CD4-positive, alpha-beta T cell treated with Interleukin-21 for 1 hour (primary cell): ENCODE measurements at places on chromosomes 2 and 18.

- no peak for DNase-seq
Measured at GRCh38 chr2:236702657-236703372, 133.2 kb downstream of the ACKR3 start.

DNA sequence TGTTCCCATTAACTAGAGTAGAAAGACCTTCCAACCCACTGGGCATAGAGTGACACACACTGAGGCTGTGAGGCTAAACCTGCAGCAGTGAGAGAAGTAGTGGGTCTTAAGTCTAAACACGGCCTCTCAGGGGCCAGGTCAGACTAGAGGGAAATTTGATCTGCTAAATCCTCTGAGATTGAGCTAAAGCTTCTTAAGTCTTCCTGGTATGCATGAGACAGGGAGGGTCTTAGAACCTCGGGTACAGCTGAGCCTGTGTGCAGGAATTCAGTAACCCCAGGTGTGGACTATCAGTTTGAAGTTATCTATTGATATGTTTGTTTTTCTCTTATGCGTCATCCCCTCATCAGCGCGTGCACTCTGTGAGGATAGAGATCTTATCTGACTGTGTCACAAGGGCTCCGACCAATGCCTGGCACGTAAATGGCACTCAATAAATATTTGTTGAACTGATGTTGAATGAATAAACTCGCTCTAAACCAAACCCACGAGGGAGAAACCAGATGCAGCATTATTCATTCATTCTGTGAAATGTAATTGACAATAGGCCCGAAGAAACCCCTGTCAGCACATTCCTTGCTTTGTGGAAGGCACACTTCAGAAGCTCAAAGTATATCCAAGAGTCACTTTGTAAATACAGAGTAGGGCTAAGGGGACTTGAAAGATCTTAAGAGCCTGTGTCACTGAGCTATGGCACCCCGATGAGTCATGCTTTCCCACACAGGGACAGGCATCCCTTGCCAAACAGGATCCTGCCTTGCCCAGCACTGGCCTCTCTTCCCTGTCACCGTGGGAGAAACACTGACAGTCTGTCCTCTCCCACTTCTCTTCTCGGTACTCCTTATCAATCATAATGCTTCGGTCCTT is 21.7 kb upstream of the RAB10 start:
- DNase-seq, result no peak

GRCh38 chr2:84716564-84716963 is 164.3 kb downstream of the TRABD2A start:
- DNase-seq, result no peak

GRCh38 chr18:41532344-41533086 is 422.5 kb upstream of the PIK3C3 start:
- DNase-seq, result no peak

- DNase-seq, result no peak
Measured at GRCh38 chr2:175432021-175432420, 250.5 kb upstream of the ATP5MC3 start.

GRCh38 chr2:216539791-216540241 is 41.2 kb downstream of the RPL37A start:
- DNase-seq, result no peak

GRCh38 chr2:175539122-175539521 is 357.6 kb upstream of the ATP5MC3 start:
- DNase-seq, result no peak

GRCh38 chr2:201344663-201345366 is 12.3 kb downstream of the FLACC1 start:
- no peak for DNase-seq

DNA sequence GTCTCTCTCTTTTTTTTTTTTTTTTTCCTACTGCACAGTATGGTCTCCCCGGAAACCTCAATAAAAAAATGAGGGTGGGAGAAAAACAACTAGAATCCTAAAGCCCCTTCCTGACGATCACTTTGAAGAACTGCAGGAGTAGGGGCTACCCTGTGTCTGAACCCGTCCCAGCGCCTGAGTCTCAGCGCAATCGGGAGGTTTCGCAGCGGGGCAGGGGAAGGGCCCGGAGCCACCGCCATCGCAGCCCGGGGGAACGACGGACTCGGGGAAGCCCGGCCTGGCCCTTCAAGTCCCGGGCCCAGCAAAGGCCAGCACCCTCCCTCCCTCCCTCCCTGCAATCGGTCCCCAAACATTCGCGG is 411 bp downstream of the NARS1 start:
- no peak for DNase-seq

DNA sequence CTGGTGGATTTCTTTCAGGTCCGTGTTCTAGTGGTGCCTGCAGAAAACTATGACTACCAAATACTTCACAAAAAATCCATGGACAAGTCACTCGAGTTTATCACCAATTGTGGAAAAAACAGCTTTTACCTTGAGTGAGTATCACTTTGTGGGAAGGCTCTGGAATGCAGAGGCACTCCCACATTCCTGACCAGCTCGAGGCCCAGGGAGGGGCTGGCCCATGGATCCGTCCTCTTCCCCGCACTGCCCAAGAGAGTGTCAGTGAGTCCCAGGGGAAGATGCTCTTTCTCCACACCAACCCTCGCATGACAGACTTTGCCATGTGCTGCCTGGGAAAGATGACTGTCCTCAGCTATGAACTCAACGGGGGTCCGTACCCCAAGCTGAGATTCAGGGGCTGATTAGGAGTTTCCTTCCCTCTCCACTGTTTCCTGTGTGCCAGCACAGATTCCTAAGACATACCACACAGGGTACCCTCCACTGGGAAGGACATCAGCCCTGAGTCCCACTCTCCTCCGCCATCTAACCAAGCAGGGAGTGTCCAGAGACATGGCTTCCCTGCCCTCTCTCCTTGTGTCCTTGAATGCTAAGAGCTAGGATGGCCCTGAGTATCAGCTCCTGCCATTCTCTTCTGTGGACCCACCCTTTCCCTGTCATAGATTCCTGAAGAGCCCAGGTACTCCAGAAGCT is 155.9 kb downstream of the LAMA3 start:
- no peak for DNase-seq

- DNase-seq, result no peak
Measured at GRCh38 chr2:63051042-63051794, 588 bp downstream of the OTX1 start.

GRCh38 chr2:3637692-3638455 is 20.1 kb upstream of the ALLC start:
- no peak for DNase-seq

DNA sequence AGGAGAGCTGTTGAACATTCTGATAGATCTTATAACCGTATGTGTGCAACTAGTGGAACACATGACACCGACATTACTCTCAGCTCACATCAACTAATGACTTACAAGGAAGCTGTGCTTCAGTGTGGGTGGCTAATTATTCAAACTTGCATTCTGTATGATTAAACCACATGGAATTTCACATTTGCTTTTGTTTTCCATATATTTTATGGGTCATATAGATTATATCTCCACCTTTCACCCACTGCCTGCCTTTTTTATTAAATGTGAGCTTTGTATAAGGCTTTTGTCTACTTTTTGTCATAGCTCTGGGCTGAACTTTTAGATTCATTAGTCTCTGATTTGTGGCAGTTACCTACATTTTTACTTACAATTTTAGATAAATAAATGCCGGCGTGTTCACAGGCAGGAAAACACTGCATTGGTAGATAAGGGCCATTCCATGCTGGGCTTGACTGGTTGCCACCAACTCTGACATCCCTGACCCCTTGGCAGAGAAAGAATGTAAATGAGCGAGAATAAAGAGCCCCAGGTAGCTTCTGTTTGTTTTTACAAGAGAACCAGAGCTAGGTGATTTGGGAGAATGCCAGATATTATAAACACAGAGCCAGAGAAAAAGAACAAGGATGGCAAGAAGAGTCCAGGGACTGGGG is 35.7 kb downstream of the LYPD6 start:
- no peak for DNase-seq

- no peak for DNase-seq
Measured at GRCh38 chr2:113077921-113078320, 10.2 kb downstream of the IL1F10 start.

- DNase-seq, result no peak
Measured at GRCh38 chr18:70469916-70470315, 181.1 kb downstream of the SOCS6 start.

DNA sequence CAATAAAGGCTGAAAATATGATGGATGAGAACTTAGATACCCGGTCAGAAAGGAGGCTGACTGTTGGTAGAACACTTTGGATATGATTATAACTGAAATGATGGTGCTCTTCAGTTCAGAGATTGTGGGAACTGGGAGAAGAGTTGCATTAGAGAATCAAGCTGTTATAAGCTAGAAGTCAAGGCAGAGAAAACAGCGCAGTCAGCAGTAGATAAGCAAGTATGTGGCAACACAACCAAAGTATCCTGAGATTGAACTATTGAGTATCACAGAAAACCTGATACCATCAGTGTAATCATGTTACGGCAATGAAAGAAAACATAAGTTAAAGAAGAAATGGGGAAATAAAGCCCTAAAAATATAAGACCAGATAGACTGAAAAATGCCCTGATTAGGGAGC is 633.9 kb upstream of the LRRTM1 start:
- no peak for DNase-seq

GRCh38 chr2:144323946-144324345 is 196.0 kb downstream of the ZEB2 start:
- no peak for DNase-seq

DNA sequence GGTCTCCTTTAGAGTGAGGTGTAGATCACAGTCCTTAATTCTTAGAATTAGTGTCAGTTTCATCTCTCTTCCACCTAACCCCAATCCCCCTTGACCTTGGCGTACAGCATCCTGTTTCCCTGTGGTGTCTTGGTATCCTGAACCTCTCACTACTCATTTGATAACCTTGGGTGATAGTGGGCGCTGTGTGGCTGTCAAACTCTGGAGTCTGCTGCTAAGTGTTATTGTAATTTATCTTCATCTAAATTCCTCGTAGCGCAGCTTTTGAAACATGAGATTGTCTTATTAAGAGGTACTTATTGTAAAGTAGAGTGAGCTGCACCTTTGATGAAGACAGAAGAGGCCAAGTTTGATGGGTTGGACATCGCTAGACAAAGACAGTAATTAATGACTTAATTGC is 222.6 kb upstream of the SPRED2 start:
- no peak for DNase-seq

- no peak for DNase-seq
Measured at GRCh38 chr2:15668611-15669305, 77.1 kb downstream of the DDX1 start.

DNA sequence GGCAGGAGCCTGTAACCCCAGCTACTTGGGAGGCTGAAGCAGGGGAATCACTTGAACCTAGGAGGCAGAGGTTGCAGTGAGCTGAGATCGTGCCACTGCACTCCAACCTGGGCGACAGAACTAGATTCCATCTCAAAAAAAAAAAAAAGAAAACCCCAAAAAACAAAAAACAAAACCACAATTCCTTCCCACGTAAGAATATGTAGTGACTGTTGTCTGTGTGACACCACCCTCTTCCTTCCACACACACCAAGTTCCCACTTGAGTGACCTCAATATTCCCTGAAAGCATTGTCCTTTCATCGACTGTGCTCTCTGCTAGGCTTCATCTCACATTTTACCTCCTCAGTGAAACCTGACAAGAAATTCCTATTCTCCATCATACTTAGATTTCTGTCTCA is 8.8 kb upstream of the THADA start:
- no peak for DNase-seq

GRCh38 chr2:157523270-157524247 is 79.7 kb upstream of the CYTIP start:
- DNase-seq, result no peak

DNA sequence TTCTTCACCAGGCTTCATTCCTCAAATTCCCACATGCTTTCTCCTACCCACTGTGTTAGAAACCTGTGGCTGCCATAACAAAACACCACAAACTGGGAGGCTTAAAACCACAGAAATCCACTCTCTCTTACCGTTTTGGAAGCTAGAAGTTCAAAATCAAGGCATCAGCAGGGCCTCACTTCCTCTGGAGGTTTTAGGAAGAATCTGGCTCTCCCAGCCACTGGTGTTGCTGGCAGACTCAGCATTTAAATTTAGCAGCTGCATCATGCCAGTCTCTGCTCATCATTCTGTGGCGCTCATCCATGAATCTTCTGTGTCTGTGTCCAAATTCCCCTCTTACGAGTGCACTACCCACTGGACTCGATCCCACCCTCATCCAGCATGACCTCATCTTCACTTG is 248.5 kb downstream of the ZNF516 start:
- DNase-seq, result no peak

DNA sequence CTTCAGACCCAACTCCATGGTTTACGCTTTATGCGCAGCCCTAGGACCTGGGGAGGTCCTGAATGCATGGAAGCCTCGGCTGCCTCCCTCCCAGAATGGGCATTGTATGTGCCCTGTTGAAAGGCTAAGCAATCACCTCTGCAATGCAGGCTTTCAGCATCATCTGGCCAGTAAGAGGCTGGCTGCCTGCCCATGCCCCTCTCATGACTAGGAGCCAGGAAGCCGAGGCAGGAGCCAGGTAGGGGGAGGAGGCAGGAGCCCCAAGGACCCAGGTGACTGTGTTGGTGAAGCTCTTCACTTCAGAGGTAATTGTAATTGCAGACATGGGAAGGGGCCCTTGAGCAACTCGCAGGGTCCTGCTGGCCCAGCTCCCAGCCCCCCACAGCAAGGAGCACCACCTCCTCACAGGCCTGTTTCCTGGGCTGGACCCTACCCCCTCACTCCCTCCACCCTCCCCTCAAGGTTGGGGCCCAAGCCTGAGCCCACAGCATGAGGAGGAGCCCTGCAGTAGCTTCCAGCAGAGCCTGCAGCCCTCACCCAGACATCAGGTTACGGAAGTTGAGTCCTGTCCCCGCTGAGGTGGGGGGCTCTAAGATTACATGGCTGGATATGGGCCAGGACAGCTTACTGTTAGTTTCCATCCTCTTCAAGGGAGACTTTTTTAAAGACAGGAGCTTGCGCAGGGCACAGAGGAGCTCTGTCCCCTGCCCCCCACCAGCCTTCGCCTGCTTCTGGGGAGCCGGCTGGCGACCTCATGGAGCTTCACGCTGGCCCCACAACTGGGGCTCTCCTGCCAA is 21.9 kb downstream of the CRACDL start:
- DNase-seq, result no peak

GRCh38 chr2:54977149-54977548 is 73.1 kb downstream of the RTN4 start:
- no peak for DNase-seq

GRCh38 chr18:25275412-25276001 is 76.5 kb downstream of the ZNF521 start:
- no peak for DNase-seq

GRCh38 chr2:118371515-118371914 is 283.2 kb downstream of the INSIG2 start:
- DNase-seq, result no peak

DNA sequence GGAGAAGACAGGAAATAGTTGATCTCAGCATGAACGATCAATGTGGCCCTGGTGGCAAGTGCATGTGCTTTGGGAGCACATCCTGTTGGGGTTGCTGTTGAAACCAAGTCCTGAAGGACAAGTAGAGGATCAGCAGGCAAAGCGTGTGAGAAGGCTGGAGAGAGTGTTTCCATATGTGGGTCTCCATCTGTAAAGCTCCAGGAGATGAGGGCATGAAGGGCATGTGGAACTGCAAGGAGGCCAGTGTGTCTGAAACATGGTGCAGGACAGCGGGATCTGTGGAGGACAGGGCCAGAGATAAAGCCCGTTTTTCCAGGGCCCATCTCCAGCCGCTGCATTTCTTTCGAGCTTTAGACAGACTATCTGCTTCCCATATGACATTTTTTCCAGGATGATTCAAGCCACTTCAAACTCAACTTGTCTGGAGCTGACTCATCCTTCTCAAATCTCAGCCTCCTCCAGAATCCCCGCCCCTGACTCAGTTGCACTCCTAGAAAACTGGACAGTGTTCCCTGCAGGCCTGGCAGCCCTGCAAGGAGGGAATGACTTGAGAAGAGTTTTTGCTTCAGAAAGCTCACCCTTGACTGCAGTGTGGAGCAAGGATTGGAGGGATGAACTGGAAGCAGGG is 226.1 kb downstream of the VAPA start:
- no peak for DNase-seq

- DNase-seq, result no peak
Measured at GRCh38 chr2:176813621-176814049, 399.0 kb upstream of the HNRNPA3 start.
